ENCODE measurements at places on chromosomes 3 and 15.

GRCh38 chr15:95875121-95875643 lies 455.3 kb upstream of the NR2F2 start:
- DNase-seq: no peak

DNA sequence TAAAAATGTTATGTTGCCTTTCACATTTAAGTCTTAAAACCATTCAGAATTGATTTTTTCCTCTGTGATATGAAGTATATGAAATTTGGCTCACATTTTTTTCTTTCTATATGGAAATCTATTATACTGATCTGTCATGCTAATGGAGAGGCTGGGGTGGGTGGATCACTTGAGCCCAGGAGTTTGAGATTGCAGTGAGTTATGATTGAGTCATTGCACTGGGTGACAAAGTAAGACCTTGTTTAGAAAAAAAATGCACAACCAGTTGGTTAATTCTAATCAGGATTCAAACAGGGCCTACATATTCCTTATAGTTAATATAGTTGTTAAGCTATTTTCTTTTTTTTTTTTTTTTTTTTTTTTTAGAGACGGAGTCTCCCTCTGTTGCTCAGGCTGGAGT lies 230.5 kb downstream of the MFSD1 start:
- no peak for DNase-seq

GRCh38 chr3:55879901-55880331 lies 392.8 kb upstream of the WNT5A start:
- no peak for DNase-seq

DNA sequence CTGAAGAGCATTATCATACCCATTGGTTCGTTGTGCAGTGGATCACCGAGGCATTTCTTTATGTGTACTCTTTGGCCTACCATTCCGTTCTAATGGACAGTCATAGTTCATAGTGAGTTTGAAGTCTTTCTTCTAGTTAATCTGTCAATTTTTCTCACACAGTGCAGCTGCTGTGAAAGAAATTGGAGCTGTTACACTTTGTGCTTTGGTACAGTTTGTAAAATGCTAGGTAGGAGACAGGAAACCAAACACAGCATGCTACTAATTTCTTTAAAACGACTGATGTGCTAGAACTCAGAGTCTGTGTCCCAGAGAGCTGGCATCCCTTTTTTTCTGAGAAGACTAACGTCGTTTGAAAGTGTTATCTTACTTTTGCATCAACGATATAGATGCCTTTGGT lies 218.9 kb downstream of the CNTN4 start:
- no peak for DNase-seq

DNA sequence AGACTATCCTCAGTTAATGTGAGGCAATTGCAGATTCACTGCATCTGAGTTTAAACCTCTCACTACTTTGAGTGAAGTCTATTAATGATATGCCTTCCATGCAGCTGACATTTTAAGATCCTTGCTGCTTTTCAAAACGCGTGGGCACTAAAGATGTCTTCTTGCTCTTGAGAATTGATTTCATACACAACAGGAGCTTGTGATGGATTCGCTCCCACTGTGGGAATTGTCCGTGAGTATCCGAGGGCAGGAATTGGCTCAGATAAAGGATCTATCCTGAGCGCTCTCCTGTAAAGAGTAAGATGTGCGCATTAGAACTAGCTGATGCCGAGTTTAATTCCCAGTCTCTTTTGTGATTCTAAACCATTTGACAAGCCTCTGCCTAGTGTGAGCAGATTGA lies 167.9 kb downstream of the ROBO2 start:
- no peak for DNase-seq

All from NCI-H524 treated with DMSO at 0.1 percent for 48 hours (cell line).